ENCODE measurements at places on chromosomes 6 and 20.

DNA sequence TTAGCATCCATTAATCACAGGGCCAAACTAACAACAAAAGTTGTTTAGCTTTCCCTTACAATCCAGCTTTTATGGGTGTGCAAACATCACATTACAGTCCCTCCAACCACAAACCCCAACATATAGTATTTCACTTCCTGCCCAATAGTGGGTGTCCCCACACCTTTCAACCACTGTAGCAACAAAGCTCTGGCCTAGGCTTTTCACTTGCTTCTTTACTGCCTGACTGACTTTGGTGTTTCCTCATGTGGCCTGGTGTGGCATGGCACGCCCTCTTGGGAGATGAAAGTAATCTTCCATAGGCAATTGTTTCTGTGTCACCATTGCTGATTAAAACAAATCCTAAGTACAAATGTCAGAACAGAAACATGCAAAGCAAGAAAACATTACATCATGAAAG, 46.3 kb downstream of the MCM8 start:
- DNase-seq: no peak

GRCh38 chr20:59020938-59021551, 1.8 kb downstream of the TUBB1 start:
- DNase-seq: no peak

DNA sequence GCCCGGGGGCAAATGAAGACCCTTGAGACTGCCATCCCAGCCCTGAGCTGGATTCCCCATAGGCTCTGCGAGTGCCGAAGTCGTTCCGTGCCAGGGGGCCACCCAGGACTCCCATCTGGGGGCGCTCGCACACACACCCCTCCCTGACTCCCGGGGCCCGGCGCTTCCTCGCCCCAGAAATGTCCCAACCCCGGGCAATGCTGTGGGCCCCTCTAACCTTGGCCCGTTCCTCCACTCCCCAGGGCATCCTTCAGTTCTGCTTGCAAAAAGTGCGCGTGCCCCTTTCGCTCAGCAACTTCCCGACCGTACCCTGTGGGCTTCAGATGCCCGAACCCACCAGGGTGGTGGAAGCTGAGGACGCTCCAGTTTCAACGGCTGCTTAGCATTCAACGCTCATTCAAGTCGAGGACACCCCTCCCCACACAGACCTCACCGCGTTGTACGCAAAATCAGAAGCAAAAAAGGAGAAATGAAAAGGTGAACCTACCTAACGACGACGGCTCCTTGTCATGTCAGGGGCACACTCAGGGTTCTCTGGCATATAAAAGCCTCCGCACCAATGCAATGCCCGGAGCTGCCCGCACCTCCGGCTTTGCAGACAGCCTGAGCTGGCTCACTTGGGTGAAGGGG, 25.3 kb downstream of the RIPOR2 start:
- no peak for DNase-seq

GRCh38 chr6:15770347-15771143, 107.7 kb upstream of the DTNBP1 start:
- no peak for DNase-seq

- DNase-seq: no peak
Observed at GRCh38 chr6:101818051-101818450, 424.5 kb downstream of the GRIK2 start.

- DNase-seq: no peak
Observed at GRCh38 chr6:16741112-16742016, 19.9 kb downstream of the ATXN1 start.

GRCh38 chr6:89021629-89022028, 58.2 kb upstream of the RNGTT start:
- DNase-seq: no peak

- no peak for DNase-seq
Observed at GRCh38 chr20:4811661-4812181, 90.0 kb downstream of the PRND start.

GRCh38 chr6:71157345-71157744, 131.3 kb upstream of the OGFRL1 start:
- no peak for DNase-seq

DNA sequence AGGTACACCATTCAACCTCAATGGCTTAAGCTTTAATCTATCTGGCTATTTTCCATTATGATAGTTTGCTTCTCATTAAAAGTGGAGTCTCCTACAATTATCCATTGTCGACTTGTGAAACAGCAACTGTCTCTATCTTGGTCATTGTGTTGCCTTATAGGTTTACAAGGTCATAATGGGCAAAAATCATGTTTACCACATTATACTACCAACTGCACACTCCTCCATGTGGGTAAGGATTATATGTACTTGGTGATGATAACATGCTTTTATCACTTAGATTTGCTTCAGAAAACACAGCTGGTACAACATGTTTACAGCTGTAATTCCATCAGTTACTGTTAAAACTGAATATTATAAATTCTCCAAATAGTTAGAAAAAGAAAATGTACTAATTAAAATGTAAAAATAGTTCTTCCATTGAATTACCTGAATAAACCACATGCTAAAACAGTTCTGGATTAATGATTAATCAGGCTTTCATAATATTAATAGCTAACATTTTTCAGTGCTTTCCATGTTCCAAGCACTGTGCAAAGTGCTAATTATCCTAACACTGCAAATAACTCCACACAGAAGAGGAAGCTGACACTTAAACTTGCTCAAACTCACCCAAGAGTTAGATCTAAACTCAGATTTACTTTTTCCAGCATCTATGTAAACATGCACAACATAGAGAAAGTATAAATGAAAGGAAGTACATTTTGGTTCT, 96.7 kb downstream of the OGFRL1 start:
- DNase-seq: no peak

GRCh38 chr6:11362564-11362963, 130.1 kb upstream of the NEDD9 start:
- no peak for DNase-seq

- no peak for DNase-seq
Observed at GRCh38 chr6:114342086-114342825, 567 bp downstream of the HS3ST5 start.
